ENCODE measurements at places on chromosomes 1 and 21.

- DNase-seq, result peak; percentile 76
Observed at GRCh38 chr1:66374561-66375111, 159.3 kb upstream of the SGIP1 start.

DNA sequence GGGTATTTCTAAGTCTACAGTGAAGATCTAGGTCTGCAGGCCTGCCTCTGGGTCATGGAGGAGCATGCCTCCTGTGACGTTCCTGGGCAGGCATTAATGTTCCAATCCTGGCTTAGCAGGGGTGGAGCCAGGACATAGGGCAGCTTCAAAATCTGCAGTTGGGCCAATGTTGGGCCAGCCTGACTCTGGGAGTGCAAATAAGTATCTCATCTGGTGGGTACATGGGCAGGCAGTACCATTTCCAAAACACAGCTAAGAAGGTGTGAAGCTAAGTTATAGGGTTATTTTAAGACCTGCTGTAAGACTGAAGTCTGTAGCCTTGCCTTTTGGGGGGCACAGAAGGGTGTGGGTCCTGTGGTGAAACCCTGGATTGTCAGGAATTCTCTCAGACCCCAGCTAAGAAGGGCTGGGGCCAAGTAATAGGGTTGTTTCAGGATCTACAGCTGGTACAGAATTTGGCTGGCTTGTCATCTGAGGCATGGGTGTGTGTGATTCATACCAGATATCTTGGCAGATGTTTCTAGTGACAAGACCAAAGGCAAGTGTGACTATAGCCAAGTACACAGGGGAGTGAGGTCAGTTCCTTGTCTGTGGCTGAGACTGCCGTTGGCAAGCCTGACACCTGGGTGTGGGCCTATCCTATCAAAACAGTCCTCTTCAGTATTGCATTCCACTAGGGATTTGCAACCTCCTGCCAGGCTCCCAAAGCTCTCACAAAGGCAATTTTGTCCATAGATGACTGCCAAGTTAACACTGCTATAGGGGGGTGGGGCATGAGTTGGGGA is 468.7 kb upstream of the B3GALT2 start:
- DNase-seq, result peak; percentile 57

GRCh38 chr1:150162582-150162861 is 12.8 kb downstream of the PLEKHO1 start:
- no peak for DNase-seq

GRCh38 chr1:202007805-202008489 is 2.4 kb upstream of the ELF3 start:
- peak; percentile 79 for DNase-seq

- peak; percentile 48 for DNase-seq
Observed at GRCh38 chr1:90391126-90391525, 326.0 kb downstream of the BARHL2 start.

DNA sequence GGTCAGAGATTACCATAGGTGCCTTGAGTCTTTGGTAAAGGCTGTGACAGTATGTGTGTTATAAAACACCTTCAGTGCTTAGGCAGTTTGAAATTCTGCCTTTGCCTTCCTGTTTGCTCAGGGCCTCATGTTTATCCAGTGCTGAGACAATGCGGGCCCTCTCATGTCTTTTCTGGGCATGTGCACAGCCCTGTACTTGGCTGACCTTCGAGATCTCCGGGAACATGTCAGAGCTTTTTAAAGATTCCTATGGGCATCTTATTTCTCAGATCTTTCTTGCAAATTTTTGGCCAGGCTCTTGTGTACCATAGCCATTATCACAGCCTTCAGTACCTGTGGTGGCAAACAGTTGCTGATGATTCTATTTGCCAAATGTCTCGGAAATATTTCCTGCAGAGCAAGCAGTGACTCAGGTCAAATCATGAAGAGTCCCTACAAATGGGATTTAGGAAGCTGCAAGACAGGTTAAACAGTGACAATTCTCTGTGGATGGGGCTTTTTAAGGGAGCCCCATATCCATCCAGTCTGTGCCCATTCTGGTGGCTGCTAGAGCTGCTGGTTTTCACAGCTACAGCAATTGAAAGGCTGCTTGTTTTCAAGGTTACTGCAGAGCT is 42.1 kb downstream of the HOOK1 start:
- DNase-seq, result peak; percentile 72

- DNase-seq, result peak; percentile 45
Observed at GRCh38 chr1:183002797-183003196, 20.4 kb upstream of the LAMC1 start.

- peak; percentile 12 for DNase-seq
Observed at GRCh38 chr1:76110666-76111065, 36.1 kb downstream of the ST6GALNAC3 start.

GRCh38 chr1:217369271-217369981 is 261.5 kb downstream of the GPATCH2 start:
- DNase-seq, result peak; percentile 63

DNA sequence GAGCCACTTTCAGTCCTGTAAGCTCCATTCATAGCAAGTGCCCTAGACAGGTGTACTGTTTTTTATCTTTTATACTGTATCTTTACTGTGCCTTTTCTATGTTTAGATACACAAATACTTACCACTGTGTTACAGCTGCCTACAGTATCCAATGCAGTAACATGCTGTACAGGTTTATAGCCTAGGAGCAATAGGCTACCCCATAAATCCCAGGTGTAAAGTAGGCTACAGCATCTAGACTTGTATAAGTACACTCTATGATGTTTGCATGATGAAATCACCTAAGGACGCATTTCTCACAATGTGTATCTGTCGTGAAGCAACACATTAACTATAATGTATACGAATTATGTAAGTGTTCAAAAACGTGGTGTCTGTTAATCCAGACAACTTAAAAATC is 10.7 kb downstream of the HLCS start:
- no peak for DNase-seq

DNA sequence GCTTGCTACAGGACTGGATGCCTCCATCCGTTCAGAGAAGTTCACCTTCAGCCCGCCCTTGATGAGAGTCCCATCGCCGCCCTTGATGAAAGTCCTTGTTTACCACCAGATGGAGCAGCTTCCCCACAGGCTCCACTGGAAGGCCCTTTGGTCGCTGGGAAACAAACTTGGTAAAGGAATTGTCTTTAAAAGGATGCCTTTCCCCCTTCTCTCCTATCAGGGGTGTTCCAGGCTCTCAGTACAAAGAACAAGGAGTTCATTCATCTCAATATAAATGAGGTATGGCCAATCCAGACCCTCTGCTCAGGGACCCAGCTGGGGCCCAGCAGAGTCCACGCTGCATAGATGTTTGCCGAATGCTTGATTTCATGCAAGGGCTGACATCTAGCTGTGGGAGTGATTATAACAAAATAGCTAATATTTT is 50.8 kb downstream of the CAPN9 start:
- peak; percentile 38 for DNase-seq

DNA sequence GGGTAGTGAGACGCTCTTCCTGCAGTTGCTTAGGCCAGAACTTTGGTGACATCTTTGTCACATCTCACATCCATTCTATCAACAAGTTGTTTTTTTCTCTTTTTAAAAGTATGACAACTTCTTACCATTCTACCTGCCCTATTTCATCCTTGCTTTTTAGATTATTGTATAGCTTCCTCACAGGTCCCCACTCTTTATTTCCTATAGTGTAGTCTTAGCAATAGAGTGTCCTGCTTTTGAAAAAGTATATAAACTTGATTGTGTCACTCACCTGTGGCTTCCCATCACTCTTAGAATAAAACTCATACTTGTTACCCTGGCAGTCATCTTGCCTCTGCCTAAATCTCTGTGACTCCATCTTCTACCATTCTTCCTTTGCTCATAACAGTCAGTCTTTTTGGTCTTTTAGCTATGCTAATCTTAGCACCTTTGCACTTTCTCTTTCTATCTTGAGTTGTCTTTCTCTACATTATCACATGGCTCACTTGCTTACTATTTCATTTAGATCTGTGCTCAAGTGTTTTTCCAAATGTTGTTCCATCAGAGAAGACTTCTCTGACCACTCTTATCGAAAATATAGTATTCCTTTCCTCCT is 9.5 kb downstream of the CDC73 start:
- DNase-seq, result no peak

- DNase-seq, result no peak
Observed at GRCh38 chr1:203442821-203443220, 32.8 kb upstream of the PRELP start.

DNA sequence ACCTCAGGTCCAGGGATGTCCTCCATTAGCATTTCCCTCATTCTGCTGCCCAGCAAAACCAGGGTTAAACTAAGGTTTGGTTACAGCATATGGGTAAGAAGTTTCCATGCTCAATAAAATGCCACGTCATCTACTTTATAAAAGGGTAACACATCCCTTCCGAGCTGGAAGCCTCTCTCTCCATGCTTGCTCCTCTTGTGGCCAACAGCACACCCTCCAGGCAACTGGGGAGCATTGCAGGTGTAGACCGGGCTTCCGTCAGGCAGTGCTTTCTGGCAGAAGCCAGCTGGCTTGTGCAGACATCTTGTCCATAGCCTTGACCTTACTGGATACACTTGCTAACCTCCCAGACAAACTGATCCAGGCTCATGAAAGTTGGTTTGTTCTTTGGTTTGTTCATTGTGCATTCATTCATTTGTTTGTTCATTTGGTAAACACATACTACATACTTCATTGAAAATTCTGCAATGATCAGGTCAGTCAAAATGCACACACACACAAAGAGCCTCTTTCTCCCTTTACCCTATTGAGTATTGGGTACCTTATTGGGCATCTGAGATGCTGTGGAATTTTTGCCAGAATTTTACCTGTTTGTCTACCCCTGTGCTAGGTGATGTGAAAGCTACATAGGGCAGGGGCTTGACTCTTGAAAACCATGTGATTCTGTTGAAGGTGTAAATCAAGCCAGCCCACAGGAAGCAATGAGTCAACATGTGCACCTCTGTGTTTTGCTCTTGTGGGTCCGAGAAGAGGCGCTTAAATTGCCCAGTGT is 422.8 kb downstream of the CAMTA1 start:
- peak; percentile 68 for DNase-seq

DNA sequence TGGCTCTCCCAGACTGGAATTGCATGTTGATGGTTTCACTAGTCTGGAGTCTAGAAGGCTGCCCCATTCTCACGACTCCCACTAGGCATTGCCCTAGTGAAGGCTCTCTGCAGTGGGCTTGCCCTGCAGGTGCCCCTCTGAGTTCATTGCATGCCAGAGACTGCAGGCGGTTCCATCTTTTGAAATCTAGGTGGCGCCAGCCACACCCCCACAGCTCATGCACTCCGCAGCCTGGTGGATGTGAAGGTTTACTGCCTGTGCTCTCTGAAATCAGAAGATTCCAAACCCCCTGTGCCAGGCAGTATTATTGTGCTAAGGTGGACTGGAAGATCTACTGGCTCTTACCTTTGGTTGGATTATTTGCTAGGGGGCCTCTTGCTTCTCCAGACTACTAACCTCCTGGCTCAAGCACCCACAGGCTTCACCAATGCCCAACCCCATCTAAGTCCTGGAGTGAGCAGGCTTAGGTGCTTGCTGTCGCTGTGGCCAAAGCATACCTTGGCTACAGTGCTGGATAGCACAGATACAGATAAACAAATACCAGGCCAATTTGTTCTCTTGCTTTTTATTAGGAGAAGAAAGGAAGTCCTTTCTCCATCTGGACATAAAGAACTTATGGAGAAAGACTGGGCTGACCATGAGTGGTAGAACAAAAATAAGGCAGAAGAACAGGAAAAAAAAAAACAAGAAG is 83.5 kb upstream of the SIM2 start:
- DNase-seq, result no peak

GRCh38 chr1:214563881-214564280 is 12.5 kb upstream of the PTPN14 start:
- peak; percentile 67 for DNase-seq

Measured in bronchial epithelial cell (primary cell).